Body of pancreas (tissue), 4 donors: ENCODE measurements at places on chromosomes 4 and X.

GRCh38 chr4:127482049-127482448 is 150.7 kb upstream of the INTU start:
- DNase-seq, result no peak

GRCh38 chrX:112802541-112802940 is 38.1 kb downstream of the AMOT start:
- no peak for DNase-seq

DNA sequence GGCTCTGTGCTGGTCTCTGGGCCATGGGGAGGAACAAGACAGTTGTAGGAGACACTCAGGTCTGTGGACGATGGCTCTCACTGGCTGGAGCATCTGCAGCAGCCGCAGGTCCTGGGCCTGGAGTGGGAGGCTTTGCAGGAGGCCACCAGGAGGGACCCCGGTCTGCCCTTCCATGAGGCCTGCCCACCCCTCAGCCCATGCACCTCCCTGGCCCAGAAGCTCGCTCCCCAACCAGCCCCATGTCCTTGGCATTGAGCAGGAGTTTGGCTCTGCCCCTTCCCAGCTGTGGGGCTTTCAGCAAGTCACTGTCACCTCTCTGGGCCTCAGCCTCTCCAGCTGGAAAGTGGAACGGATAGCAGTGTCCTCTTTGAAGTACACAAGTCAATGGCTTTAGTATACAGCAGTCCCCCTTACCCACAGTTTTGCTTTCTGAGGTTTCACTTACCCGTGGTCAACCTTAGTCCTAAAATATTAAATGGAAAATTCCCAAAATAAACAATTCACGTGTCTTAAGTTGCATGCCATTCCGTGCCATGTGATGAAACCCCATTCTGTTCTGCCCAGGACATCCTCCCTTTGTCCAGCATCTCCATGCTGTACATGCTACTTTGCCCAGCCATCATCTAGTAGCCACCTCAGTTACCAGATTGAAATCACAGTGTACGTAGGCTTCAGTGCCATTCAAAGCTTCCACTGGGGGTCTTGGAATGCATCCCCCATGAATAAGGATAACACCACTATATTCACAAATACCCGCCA is 104.0 kb downstream of the CPZ start:
- DNase-seq, result no peak

- DNase-seq, result no peak
These were observed 134.0 kb upstream of the ZIC3 start for GRCh38 chrX:137431693-137432488.

- DNase-seq, result no peak
These were observed 60.9 kb upstream of the ENPEP start for GRCh38 chr4:110415041-110415440.

GRCh38 chrX:70553516-70553915 is 108.9 kb downstream of the DLG3 start:
- no peak for DNase-seq

DNA sequence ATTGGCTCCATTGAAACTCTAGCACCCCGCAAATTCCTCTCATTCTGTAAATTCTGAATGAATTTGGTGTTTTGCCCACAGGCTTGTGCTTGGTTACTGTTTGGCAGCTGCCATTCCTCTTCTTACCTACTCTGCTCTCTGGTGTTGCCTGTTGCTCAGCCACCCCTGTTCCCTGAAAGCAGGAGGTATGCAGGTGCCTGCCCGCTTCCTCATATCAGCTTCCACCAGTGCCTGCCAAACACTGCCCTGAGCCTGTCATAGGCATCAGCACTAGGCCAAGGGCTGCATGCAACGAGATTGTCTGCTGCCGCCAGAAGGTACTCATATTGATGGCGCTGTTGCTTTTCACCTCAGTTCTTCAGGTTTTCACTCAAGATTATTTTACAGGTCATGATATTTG is 978.1 kb downstream of the C4orf33 start:
- peak; percentile 54 for DNase-seq

DNA sequence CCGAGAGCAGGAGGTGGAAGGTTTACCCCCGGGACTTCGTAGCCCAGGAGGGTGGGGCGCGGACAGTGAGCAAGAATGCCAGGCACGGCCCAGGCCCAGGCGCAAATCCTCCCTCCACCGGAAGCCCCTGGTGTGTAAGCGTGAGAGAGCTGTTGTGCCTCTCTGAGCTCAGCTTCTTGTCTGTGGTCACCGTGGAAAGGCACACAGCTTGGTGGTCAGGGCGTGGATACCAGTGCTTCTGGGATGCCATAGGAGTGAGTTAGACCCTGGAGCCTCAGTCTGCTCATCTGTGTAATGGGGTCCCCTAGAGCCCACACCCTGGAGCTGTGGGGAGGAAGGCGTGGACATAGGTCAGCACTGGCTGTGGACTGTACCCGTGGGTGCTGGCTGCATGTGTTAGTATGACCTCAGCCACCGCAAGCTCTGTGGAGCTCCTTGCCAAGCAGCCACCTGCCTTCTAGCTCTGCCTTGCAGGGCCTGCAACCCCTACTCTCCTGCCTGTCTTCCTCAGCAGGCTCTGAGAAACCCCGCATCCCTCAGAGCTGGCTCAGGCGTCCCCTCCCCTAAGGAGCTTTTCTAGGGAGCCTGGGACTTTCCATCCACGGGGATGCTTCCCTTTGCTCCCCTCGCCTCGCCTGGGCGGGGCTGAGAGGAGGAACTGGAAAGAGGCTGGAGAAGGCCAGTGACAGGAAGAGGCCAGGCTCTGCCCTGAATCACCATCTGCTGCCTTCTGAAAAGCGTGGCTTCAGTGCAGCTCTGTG is 28.0 kb upstream of the AFAP1 start:
- no peak for DNase-seq

- DNase-seq, result no peak
These were observed 228.7 kb downstream of the OPHN1 start for GRCh38 chrX:68204521-68205038.

DNA sequence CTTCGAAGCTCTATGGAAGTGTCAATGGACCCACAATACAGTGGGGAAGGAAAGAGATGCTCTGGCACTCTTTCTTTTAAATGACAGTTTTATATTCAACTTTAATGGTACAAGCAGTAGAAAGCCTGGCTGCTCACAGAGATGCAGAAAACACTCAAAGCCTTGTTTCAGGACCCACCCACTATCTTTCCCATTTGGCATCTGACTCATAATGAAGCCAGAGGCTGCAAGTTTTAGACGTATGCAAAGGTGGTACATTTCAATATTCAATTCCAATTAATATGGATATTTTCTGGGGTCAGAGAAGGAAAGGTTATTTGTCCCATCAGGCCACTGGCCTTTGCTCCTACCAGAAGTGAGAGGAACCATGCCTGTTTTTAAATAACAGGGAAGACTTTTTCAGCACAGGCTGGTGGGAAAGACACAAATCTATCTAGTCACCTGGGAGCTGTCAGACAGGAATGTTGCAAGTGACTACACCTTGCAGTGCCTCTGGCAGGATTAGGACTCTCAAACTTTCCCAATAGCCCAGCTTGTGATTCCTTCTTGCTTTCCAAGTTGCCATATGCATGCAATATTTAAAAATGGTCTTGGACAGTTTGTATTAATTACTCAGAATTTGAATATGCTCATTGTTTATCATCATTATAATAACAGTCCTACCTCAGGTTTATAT is 70.0 kb upstream of the RAB40AL start:
- DNase-seq, result no peak

- DNase-seq, result no peak
These were observed 109.6 kb upstream of the PAQR3 start for GRCh38 chr4:79048878-79049277.

DNA sequence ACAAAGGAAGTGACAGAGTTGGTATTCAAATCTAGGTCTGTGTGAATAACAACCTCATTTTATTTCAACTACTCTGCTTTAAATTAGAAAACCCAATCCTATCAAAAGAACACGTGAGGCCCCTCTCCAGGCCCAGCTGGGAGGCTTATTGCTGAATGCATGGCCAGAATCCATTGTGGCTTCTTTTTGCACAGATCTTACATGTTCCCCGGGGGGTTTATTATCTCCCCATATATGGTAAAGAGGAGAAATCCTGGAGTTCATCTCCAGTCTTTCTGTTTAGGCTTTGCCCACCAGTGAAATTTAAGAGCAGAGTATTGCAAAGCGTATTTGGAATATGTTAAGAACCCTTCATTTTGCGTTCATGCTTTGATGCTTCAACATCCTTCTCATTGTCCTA is 655.6 kb downstream of the IL1RAPL1 start:
- DNase-seq, result no peak

GRCh38 chr4:77235289-77235854 is 78.4 kb downstream of the CCNG2 start:
- no peak for DNase-seq

- DNase-seq, result no peak
These were observed 261.0 kb upstream of the NDST3 start for GRCh38 chr4:117773064-117773936.

DNA sequence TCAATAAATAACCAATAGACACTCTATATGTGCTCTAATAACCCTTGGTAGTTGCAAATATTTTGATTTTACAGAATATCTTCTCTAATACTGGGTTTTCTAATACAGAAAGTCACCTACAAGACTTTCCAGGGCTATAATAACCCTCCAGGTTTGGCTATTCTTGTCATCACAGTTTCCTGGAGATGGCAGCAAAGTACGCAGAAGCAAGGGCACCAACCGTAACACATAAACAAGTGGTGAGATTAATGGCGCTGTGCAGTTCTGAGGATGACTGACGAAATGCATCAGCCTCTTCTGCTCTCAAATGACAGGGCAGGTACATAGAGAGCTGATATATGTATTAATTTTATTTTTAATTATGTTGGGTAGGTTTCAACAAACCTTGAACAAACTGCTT is 122.4 kb downstream of the C4orf33 start:
- DNase-seq, result no peak

DNA sequence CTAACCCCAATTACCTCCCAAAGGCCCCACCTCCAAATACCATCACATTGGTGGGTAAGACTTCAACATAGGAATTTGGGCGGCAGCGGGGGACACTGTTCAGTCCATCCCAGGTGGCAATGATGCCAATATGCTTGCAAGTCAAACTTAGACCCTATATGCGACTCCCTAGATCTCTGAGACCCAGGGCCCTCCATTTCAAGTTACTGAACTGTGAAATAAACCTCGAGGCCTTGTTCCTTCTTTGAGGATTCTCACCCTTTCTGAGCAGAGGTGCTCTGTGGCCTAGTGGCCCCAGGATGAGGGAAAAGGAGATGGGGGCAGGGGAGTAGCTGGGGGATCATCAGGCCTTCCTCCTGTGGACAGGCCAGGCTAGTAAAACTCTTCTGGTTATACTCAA is 44.7 kb downstream of the CNGA2 start:
- no peak for DNase-seq

- DNase-seq, result no peak
These were observed 76.2 kb upstream of the S100G start for GRCh38 chrX:16573781-16574180.

DNA sequence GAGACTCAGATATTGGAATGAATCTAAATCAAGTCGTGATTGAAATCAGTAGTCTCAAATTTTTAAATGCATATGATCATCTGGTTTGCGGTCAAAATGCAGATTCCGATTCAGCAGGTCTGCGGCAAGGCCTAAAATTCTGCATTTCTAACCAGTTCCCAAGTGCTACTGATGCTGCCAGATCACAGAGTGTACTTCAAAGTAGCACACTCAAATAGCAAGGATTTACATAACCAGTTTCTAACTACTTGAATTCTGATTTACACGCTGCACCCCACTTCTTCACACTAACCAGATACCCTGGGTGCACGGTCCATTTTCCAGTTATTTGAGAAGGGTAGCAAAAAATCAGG is 752 bp downstream of the MBTPS2 start:
- DNase-seq, result no peak

GRCh38 chrX:71095033-71095432 is 618 bp upstream of the FOXO4 start:
- DNase-seq, result no peak

DNA sequence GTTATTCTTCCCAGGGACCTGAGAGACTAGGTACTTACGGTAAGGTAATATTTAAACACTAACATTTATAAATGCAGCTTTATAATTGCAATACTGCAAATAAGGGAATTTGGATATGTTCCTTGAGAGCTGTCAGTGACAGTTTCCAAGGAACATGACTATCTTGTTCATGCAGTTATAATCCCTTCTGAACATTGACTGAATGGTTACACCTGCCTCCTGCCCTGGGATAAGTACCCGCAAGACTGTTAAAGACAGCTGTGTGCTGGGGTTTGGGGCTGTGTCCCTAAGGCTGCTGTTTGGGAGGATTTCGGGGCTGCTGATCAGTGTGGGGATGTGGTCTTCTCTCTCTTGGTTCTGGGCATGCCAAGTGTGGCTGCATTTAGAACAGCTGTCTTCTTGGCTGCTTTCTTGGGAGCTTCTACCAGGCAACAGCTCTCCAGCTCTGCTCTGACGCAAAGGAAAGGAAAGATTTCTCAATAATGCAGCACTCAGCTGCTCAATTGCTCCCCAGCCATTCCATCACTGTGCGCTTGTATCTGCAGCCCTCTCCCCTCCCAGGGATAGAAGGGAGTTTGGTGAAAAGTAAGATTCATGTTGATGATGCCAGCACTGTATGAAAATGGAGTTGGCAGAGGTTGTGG is 298.8 kb upstream of the TAPT1 start:
- DNase-seq, result no peak

DNA sequence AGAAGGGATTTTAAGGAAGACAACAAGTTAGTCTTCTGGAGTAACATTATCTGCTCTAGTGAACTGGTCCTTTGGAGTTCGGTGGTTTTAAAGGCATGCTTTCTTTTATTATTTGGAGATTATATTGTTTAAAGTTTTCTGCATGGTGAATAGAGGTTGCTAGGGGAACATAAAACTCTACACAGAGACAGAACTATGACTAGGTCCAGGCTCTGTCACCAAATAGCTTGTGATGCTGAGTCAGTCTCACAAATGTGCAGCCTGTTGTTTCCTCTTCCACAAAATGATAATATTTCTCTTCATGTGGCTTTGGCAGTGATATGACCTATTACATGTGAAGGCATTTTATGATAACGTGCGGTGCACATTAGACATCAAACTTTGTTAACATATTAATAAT is 132.6 kb downstream of the PACRGL start:
- no peak for DNase-seq

- DNase-seq, result no peak
These were observed 148.7 kb upstream of the MAD2L1 start for GRCh38 chr4:120215350-120215749.
